NT2/D1 (cell line): ENCODE measurements at places on chromosomes 5 and 9.

DNA sequence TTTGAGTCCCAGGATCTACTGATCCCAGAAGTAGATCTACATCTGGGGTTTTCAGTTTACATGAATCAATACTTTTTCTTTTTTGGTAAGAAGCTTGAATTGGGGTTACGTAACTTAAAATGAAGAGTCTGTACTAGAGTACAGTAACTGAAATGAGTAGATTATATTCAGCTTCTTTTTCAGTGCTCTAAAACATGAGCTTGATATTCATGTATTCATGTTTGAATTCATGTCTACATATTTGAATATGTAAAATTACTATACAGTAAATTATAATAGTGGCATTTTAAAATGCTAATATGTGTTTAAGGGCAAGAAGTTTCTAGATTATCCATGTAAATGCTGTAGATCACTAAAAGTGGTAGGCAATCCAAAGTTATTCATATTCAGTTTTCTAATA is 14.8 kb downstream of the POU5F2 start:
- DNase-seq, result no peak

- no peak for DNase-seq
Measured at GRCh38 chr9:27350382-27350976, 53.5 kb upstream of the EQTN start.

DNA sequence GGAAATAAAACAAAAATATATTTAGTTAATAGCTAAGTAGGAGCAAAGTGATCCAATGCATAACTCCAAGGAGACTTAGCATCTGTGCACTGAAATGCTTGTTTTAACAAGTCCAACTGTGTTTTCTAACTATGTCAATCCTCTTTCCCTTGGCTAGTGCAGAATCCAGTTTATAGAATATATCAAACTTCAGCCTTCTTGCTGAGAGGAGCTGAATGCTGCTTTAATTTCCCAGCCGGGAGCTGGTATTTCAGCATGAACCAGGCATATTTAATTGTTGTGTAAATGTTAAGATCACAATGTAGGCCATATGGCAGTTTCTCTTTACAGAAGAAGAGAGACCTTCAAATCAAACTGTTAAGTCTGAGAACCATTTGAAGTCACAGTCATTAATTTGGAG is 411.7 kb downstream of the HCN1 start:
- no peak for DNase-seq

DNA sequence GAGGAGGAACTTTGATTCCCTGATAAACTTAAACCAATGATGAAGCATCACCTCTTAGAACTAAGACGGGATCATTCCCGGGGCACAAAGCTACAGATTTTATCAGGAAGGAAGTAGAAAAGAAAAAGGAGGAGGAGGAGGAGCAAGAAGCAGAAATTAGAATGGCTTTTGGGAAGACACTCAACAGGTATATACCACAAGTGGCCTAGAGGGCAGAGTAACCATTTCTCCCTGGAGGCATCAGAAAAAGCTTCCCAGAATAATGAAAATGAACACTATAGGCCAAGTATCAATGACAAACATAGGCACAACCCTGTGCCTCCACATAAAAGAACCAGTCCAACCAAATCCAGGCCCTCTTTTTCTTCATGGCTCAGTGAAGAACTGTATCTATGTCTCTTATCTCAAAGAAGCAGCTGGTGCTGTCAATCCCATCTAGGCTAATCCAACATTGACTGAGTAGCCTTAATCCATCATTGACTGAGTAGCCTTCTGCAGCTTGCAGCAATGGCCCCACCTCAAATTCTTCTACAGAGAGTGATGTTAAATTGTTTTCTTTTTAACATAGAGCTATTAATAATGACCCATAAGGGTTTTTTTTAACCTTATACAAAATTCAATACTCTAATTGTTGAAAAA is 178.8 kb upstream of the KIF2A start:
- no peak for DNase-seq

- no peak for DNase-seq
Measured at GRCh38 chr5:146461319-146461718, 14.2 kb downstream of the TCERG1 start.

- DNase-seq, result no peak
Measured at GRCh38 chr5:65213921-65214525, 267.7 kb downstream of the ADAMTS6 start.

- DNase-seq, result no peak
Measured at GRCh38 chr9:15277400-15278090, 29.5 kb downstream of the TTC39B start.
